ENCODE measurements at places on chromosomes 7 and 10. TPM values are rescaled to one million over a fixed set of nuclear protein-coding genes. Genes with fewer than 3 reads are reported as not detected.

DNA sequence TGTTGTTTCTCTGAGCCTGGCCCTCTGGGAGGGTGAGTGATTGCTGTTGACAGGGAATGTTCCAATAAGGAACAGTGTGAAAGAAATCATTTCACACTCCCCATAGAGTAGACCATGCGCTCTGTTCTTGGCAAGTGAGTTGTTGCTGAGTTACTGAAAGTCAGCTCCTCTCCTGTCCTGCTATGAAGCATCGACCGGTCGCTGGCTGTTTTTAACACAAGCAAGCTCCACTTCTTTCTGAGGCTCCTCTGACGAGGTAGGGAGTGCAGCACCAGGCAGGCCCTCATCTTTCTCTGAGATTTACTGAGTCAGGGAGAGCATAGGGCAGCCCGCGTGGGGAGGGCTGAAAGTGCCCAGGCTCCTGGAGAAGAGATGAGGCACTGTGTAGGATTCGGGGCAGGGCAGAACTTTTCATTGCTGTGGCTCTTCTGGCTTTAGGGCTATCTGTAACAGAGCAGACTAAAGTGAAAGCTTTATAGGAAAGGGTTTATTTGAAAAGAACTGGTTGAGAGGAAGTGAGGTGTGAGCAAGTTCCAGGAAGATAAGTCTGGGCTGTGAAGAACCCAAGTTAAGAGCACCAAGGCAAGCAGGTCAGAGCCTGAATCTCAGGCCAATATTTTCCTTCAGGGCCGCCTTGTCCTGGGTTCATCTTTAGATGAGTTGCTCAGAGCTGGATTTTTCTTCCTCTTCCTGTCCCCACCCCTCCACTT is 332.2 kb downstream of the CCSER2 start:
- no peak for DNase-seq
- no peak overlapping the region for H3K27ac ChIP-seq
- H3K36me3 ChIP-seq, result no peaks in the 10 kb centered on the region
- no peaks in the 10 kb centered on the region for H3K4me1 ChIP-seq
- H3K27me3 ChIP-seq, result no peaks in the 10 kb centered on the region

DNA sequence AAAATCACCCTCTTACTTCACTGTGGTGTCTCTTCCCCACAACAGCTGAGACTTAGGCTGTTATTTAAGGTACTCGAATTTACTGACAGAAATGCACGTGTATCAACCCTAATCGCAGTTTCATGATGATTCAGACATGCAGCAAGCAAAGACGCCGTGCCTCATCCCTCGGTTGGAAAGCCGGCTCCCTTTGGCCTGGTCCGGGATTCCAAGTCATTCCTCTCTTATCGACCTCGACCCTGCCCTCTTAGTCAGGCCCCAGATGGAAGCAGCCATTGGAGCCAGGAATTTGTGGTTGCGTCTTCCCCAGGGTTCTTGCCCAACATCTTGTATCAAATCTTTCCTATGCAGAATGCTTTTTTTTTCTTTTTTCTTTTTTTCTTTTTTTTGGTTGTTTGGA is 229.5 kb downstream of the GATA3 start:
- no peak for DNase-seq
- no peaks in the 10 kb centered on the region for H3K27me3 ChIP-seq
- no peaks in the 10 kb centered on the region for H3K36me3 ChIP-seq
- H3K4me1 ChIP-seq, result no peaks in the 10 kb centered on the region

DNA sequence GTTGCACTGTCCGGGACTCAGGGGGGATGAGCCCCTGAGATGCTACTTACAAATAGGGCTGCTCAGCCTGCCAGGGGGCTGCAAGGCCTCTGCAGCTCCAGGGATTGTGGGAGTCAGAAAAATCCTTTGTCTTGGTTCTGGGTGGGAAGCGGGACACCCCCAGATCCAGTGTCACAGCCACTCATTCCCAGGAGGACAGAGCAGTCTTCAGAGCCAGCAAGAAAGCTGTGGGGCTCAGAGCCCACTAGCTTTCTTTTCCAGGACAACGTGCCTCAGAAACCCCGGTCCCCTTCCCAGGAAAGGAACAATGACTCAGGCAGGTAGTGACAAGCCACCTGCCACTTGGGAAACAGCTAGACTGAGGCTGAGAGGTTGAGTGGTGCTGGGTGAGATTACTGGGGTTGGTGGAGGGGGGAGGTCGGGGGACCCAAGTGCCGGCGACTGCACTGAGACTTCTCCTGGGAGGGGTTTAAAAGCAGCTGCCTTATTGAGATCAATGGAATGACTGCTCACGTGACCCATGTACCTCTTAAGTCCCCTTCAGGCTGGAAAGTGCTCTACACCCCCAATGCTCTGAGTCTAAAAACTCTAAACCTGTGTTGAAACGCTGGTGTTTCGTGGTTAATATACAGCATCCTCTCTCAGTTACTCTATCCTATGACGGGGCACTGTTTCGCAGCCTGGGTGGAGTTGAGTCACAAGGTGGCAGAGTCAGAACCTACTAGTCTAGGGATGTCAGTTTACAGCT is 123.6 kb downstream of the UBE2H start:
- no peaks in the 10 kb centered on the region for H3K27me3 ChIP-seq
- peaks cover 25% of the 10 kb centered on the region for H3K4me1 ChIP-seq
- no peak overlapping the region for H3K27ac ChIP-seq
- H3K36me3 ChIP-seq, result no peaks in the 10 kb centered on the region
- no peak overlapping the region for H3K4me3 ChIP-seq

ELAPOR2 gene
- total RNA-seq, result 28.1 TPM

AGBL3 gene
- not detected for total RNA-seq

ITPRID1 gene
- 3.0 TPM for total RNA-seq

DNA sequence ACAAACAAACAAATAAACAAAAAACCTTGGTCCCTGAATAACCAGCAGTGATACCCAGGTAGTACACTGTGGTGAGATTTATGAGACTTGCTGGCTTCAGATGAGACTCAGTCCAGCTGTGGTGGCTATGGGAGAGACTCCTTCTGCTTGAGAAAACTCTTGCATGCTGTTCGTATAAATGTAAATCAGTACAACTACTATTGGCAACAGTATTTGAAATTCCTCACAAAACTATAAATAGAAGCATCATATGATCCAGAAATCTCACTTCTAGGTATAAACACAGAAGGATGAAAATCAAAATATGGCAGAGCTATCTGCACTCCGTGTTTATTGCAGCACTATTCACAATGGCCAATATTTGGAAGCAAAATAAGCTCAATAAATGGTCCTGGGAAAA is 692.1 kb downstream of the PCDH15 start:
- DNase-seq, result no peak
- H3K4me3 ChIP-seq, result no peak overlapping the region

GRCh38 chr10:48232717-48233447 is 41.6 kb downstream of the FRMPD2 start:
- DNase-seq, result no peak
- no peak overlapping the region for H3K4me3 ChIP-seq
- no peak overlapping the region for H3K27ac ChIP-seq

- no peaks in the 10 kb centered on the region for H3K36me3 ChIP-seq
- no peaks in the 10 kb centered on the region for H3K4me1 ChIP-seq
- H3K27ac ChIP-seq, result no peak overlapping the region
- no peaks in the 10 kb centered on the region for H3K27me3 ChIP-seq
- no peak overlapping the region for H3K4me3 ChIP-seq
Observed at GRCh38 chr10:36677431-36677768, 448.0 kb upstream of the ANKRD30A start.

- no peak overlapping the region for H3K4me3 ChIP-seq
- DNase-seq, result no peak
- H3K36me3 ChIP-seq, result no peaks in the 10 kb centered on the region
- no peak overlapping the region for H3K27ac ChIP-seq
Observed at GRCh38 chr10:43160921-43161255, 22.6 kb downstream of the CSGALNACT2 start.

BCAP29 gene
- 8.6 TPM for total RNA-seq

Measured in transverse colon (tissue), 4 donors.